ENCODE measurements at places on chromosomes 4 and X.

DNA sequence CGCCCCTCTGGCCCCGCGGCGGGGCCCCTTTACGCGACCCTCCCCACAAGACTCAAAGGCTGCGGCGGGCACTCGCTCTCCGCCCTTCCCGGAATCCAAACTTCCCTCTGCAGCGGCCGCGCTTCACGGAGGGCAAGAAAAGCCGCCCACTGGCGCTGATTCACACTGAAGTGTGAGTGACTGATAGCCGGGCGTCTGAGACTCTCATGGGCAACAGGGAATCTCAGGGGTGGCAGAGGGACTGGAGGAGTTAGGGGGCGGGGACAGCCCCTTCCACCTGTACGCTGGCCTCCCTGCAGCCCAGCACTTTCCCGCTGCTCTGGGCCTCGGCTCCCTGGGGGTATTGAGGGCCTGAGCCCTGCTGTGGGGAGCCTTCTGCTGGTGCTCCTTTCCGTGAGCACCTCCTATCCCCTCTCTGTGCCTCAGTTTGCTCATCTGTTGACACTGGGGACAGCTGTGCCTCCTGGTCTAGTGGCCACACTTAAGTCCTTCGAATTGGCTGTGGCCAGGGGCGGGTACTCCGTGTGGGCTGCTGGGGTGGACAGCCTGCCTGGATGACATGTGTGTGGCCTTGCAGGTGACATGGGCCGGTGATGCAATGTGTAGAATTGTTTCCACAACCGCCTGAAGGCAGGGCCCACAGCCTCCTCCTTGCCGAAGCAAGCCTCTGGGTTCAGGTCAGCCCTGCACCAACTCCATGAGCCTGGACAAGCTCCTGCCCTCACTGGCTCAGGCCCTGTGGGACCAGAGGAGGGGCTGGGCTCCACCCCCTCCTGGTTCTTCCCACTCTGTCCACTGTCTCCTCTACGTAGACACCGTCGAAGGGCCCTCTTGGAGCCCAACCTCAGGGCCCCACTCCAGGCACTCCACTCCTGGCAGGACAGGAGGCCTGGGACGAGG, 951 bp downstream of the SH3BP2 start:
- peak; percentile 90 for DNase-seq

DNA sequence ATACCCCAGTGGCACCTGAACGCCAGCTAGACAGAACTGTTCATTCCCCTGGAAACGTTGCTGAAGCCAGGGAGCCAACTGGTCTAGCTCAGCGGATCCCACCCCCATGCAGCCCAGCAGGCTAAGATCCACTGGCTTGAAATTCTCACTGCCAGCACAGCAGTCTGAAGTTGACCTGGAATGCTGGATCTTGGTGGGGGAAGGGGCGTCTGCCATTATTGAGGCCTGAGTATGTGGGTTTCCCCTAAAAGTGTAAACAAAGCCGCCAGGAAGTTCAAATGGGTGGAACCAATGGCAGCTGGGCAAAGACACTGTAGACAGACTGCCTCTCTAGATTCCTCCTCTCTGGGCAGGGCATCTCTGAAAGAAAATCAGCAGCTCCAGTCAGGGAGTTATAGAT, 213.0 kb downstream of the NKX6-1 start:
- DNase-seq: no peak

GRCh38 chr4:52370576-52370975, 288.5 kb downstream of the USP46 start:
- no peak for DNase-seq

- DNase-seq: peak; percentile 77
These were observed 189.6 kb downstream of the BCOR start for GRCh38 chrX:39907964-39908661.

GRCh38 chrX:103338663-103339062, 8.6 kb downstream of the TCEAL7 start:
- no peak for DNase-seq

- no peak for DNase-seq
These were observed 86.6 kb downstream of the RTL5 start for GRCh38 chrX:72045141-72045540.

- no peak for DNase-seq
These were observed 131.7 kb upstream of the PCDH18 start for GRCh38 chr4:137664046-137664387.

GRCh38 chr4:6773106-6773505, 9.4 kb upstream of the KIAA0232 start:
- no peak for DNase-seq

- no peak for DNase-seq
These were observed 67.8 kb upstream of the ETNPPL start for GRCh38 chr4:108830509-108831244.

DNA sequence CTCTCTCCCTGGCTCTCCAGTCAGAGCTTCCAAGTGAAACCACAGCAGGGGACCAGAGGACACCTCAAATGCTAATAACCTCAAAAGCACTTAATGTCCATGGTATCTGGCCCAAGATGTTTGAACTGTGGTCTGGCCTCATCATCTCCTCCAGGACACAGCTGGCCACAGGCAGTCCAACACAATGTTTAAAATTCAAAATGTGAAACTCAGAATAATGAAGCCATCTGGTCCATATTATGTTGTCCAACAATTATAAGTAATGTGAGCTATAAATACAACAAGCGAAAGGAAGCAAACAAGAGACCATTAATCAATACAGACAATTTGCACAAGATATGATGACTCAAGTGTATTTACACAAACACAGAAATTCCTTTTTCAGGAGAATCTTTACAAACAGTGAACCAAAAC, 90.7 kb upstream of the S100G start:
- DNase-seq: no peak

GRCh38 chrX:78104447-78105176, 564 bp downstream of the PGK1 start:
- peak; percentile 86 for DNase-seq

DNA sequence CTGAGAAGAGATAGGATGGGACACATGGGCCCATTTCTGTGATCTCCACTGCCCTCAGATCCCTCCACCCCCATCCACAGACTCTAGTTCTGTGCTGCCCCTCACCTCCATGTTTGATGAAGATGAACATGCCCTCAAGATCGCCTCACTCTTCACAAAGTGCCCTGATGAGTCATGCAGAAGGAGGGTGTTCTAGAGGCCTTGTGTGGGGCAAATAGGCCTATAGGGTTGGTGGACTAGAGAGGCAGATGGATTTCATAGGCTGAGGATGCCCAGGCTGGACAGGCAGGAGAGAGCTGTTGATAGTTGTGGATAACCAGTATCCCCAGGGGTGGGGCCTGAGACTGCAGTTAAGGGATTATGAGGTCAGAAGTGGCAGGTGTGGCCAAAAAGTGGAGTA, at the start of gene CXorf65:
Gene CXorf65 (minus strand): TSS at position 314 of the 400 bp plus-strand sequence. CDS start 184 bp downstream, at position 130.
- DNase-seq: no peak

DNA sequence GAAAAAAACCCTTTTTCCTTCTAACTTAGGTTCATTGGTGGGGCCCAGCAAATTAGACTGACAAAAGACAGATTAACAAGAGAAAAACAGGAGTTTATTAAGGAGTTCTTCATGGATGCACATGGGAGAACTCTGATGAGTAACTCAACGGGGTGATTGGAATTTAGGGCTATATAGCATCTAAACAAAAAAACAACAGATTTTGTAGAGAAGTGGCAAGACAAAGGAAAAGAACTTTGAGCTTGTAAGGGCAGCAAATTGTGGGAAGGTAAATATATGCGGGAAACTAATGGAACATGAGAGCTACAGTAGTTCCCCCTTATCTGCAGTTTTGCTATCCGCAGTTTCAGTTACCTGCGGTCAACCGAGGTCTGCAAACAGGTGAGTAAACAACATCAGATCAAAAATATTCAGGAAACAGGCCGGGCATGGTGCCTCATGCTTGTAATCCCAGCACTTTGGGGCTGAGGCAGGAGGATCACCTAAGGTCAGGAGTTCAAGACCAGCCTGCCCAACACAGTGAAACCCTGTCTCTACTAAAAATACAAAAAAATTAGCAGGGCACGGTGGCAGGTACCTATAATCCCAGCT, 573.6 kb downstream of the ADGRL3 start:
- DNase-seq: no peak

DNA sequence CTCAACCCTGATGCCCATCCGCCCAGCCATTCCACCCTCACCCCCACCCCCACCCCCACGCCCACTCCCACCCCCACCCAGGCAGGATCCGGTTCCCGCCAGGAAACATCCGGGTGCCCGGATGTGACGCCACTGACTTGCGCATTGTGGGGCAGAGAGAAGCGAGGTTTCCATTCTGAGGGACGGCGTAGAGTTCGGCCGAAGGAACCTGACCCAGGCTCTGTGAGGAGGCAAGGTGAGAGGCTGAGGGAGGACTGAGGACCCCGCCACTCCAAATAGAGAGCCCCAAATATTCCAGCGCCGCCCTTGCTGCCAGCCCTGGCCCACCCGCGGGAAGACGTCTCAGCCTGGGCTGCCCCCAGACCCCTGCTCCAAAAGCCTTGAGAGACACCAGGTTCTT, at the start of gene MAGEA1:
Gene MAGEA1 (plus strand): TSS at position 154 of the 400 bp plus-strand sequence. CDS start 3,106 bp downstream, outside the sequence.
- DNase-seq: no peak

DNA sequence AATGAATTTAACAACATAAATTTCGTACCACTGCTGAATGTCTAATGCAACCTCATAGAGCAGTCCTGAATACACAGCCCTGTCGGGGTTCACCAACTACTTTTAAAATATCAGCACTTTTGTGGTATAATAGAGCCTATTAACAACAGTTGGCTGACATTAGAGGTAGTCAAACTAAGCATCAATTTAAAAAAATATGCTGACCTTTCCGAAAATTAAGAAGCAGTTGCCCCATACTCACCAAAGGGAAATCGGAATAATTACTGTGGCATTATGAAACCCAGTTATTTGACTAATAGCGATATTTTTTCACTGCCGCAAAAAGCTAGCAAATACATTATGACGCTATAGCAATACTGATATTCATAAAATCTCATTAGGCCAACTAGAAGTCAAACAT, 273.5 kb upstream of the PPARGC1A start:
- DNase-seq: no peak

- no peak for DNase-seq
These were observed 66.6 kb downstream of the ING2 start for GRCh38 chr4:183571350-183571941.

DNA sequence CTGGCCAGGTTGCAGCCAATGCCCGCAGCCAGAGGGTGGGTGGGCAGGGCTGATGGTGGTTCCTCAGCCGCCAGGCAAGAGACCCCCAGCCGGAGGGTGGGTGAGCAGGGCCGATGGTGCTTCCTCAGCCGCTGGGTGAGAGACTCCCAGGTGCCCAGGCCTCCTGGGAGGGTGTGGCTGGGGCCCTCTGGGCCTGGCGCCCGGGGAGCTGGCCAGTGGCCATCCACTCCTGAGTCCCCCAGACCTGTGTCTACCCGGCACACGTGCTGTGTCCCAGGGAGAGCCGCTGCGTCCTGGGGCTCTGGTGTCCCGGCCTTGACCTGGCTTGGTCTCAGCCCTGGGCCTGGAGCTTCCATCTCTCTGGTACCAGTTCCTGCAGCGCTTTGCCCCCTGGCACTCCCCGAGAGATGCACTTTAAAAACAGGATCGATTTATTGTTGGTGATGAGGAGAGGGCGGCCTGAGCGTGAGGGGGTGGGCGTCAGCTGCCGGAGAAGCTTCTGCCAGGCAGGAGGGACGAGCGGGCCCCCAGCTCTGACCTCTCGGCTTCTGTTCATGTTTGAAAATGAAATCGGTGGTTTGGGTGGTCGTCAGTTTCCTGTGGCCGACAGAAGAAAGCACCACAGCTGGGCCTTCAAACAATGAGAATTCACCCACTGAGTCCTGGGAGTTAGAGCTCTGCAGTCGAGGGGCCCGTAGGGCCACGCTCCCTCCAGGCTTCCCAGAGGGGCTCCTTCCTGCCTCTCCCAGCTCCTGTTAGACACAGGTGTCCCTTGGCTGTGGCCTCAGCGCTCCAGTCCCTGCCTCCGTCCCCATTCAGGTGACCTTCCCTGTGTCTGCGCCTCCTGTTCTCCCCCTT, 6.5 kb downstream of the DOK7 start:
- no peak for DNase-seq

- DNase-seq: peak; percentile 75
These were observed 605.9 kb upstream of the DIPK2B start for GRCh38 chrX:45806410-45807121.

DNA sequence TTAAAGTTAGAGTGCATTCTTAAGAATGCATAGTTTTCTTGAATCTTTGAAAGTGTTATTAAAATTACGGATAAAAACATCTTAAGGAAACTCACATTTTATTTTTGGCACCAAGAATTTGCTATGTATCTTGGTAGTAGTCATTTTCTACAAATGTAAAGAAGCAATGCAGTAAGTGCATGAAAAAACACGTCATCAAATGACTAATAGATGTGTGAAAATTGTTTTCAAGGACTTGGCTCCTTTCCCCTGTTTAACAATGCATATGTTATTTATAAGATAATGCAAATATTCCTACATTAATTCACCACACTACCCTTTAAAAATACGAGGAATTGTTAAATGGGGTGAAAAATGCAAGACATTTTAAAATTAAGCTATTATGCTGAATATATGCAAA, 461.2 kb upstream of the PCDH7 start:
- DNase-seq: no peak

DNA sequence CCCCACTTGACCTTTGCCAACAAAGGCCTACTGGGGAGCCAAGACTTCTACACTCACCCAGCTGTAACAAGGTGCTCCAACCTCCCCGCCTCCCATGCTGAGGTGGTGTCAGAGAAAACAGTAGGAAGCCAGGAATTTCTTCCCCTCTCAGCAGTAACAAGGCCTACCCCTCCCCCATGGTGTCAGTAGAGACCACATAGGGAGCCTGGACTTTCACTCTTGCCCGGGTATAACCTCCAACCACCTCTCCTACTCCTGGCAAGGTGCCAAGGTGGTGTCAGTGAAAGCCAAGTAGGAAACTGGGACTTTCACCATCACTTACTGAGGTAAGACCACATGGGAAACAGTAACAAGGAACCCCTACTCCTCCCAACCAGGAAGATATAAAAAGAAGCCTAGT, 93.1 kb downstream of the SLC16A2 start:
- DNase-seq: no peak

- DNase-seq: no peak
These were observed 642.6 kb upstream of the HS3ST1 start for GRCh38 chr4:12071316-12071715.

- no peak for DNase-seq
These were observed 68.8 kb upstream of the ARHGAP24 start for GRCh38 chr4:85406185-85406584.

DNA sequence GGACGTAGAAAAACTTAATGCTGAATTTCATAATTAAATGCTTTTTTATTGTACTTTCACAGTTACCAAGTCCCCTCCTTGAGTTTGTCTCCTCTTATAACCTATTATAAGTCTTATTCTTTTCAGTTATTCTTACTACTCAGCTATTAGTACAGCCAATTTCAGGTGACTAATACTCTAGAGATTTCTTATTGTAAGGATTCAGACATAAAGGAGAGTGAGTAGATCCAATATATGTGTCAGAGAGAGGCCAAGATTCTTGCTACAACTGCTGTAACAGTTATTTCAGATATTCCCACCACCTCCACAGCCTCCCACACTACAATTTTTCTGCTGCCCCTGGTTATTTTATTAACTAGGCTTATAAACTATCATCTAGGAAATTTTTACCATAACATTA, 274.5 kb downstream of the GPAT3 start:
- DNase-seq: no peak

DNA sequence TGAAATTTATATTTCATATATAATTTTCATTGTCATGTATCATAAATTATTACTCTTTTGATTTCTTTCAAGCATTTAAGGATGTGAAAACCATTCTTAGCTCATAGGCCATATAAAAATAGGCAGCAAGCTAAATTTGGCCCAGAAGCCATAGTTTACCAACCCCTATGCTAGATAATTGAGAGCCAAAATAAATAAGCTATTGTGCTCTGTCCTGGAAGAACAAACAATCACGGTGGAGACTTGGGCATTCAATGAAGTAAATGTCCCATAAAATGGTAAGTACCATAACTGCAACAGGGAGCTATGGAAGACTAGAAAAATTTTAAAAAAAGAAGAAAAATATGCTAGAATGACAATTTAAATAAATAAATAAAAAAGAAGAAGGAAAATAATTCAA, 60.9 kb upstream of the PACRGL start:
- no peak for DNase-seq

All from inflammatory macrophage treated with lipopolysaccharide for 4 hours (primary cell).